AG10803 (cell line): ENCODE measurements at places on chromosomes 13 and 19.

DNA sequence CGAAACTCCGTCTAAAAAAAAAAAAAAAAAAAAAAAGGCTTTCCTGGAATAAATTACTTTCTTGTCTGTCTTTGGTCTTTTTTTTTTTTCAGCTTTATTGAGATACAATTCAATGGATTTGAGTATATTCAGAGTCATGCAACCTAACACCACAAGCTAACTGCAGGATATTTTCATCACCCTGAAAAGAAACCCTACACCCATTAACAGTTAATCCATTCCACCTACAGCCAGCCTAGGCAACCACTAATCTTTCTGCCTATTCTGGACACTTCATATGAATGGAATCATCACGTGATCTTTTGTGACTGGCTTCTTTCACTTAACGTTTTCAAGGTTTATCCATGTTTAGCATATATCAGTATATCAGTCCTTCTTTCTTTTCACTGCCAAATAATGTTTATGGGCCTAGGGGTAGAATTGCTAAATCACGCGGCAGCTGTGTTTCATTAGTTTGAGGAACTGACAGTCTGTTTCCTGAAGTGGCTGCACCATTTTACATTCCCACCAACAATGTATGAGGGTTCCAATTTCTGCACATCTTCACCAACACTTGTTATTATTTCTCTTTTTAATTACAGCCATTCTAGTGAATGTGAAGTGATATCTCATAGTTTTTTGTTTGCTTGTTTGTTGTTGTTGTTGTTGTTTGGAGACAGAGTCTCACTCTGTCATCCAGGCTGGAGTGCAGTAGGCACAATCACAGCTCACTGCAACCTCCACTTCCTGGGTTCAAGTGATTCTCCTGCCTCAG lies 19.9 kb downstream of the LRFN3 start:
- DNase-seq, result no peak

DNA sequence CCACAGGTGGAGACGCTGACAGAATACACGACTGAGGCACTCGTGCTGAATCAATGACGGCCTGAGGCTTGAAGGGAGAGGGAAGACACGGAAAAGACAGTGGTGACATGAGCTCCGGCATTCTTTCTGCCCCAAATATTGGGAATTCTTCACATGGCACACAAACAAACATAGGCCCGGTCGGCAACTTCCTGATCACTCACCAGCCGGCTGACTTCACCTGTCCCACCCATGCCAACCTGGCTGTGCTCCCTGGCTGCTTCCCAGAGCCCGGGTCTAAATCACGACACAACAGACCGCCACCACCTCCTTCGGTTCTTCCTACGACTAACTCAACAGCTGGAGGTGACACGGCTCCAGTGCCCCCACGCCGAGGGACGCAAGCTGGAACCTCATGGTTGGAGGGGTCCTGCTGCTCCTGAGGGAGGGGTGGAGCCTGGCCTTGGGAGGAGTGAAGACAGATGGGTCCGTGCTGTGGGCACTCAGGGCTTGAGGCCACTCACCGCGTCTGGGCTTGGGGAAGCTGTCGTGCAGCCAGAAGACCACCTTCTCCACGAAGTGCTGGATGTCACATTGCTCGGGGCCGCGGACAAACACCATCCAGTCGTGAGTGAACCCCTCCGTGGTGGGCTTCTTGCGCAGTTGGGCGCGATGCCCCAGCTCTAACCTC lies 9.6 kb downstream of the MLLT1 start:
- no peak for DNase-seq

DNA sequence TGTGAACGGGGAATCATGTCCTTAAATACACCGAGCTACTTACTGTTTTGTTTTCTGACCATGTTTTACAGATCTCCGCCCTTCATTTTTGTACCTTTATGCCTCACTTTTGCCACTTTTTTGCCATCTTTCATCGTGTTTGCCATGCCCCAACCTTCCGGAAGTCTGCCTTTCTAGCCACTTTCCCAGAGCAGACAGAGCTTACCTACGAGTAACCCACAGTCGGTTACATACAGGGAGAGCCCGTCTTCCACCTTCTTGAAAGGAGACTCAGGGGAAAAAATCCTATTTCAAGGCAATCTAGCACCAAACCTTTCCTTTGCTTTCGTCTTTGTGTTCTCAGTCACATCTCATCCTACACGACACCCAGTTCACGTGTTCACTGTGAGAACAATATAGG lies 26.1 kb downstream of the RFPL4AL1 start:
- DNase-seq, result no peak

- DNase-seq, result no peak
These were observed 571.6 kb downstream of the UQCRFS1 start for GRCh38 chr19:28641395-28641794.

- DNase-seq, result no peak
These were observed 4.8 kb upstream of the GJA3 start for GRCh38 chr13:20165417-20166257.

GRCh38 chr19:456547-457110 lies 4.2 kb downstream of the SHC2 start:
- DNase-seq, result no peak

- no peak for DNase-seq
These were observed 515 bp upstream of the ATXN8OS start for GRCh38 chr13:70107125-70107497.
